ENCODE measurements at places on chromosomes 1 and 21.

DNA sequence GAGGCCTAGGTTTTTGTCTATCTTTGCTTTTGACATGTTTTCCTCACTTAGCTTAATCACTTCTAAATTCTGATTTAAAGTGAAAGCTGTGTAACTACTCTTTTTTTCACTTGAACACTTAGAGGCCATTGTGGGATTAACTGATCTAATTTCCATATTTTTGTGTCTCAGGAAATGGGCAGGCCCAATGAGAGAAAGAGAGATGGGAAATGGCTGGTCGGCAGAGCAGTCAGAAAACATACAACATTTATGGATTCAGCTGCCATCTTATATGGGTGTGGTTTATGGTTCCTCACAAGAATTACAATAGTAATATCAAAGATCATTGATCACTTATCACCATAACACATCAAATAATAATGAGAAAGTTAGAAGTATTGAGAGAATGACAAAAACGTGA is 320.8 kb downstream of the PTPRC start:
- DNase-seq: no peak

DNA sequence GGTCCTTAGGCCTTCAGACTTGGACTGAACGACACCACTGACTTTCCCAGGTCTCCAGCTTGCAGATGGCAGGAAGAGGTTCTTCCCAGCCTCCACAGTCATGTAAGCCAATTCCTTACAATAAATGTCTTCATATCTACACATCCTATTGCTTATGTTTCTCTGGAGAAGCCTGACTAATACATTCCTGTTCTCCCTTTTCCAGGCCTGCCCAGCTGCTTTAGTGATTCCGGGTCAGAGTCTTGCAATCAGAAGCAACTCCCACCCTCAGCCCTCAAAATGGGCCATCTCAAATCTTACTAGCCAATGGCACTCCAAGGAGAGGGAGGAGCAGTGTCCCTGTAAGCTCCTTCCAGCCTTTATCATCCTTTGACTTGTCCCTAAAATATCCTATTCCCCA is 16.4 kb upstream of the CPT2 start:
- DNase-seq: no peak

DNA sequence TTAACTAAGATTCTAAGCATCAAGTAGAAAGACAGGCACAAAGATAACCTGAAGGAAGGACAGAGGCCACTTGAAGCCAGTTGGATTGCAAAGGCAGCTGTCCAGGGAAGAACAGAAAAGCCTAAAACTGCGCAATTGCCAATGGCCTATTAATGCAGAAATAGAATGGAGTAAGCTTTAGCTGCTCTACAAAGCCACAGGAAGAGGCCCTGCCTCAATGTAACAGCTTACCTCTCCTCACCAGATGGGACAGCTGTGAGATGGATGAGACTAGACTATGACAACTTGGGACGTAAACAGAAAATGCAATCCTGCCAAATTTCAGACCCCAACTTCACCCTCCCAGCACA is 176.5 kb downstream of the EIF4G3 start:
- DNase-seq: no peak

DNA sequence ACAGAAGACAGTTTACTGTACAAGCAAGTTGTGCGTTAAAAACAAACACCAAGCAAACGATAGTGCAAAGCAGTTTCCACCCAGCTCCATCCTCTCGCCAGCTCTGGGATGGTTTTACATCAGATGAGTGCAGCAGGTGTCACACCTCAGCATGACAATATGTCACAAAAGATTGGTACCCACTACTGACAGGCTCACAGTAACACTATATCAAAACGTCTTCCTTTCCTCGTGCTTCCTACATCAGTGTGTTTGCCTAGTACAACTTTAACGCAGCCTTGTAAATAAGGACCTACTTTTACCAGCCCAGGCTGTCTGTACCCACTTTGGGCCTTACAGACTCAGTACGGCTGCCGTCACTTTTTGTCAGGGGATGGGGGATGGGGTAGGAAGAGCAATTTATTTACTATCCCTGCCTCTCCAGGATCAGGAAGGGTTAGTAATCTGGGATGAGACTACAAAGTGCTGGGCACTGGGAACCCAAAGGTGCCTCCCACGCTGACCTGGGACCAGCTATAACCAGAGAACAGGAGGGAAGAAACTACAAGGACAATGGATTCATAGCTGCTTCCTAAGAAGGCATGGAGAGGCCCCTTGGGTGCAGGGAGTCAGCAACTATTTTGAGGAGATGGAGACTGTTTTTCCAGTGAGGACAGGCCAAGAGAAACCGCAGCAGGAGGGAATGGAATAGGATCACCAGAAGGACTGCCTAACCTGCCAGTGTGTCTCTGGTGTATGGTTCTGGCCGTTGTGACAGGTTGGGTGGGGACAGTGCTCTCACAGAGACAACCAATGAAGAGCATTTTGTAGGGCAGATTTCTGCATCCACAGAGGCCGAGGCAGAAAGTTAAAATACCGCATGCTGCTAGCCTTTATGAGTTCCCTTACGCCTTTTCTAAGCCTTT is 30.2 kb downstream of the RUNX3 start:
- no peak for DNase-seq

DNA sequence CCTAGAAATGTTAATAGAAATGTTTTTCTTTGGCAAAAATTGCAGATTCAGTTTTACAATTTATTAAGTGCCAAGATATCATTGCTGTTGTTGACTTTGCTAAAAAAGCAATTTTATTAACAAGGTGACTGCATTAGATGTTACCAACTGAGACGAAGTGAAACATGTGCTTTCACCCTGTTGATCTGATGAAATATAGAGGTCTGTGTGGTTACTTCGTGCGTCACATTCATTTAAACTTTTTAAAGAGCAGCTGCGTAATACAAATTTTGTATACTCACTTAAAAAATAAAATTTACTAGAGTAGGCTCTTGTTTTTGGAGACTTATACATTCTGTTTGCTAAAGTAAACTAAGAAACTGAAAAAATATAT is 465.7 kb downstream of the USP25 start:
- DNase-seq: no peak

- no peak for DNase-seq
Measured at GRCh38 chr1:94239051-94239450, 1.7 kb upstream of the ARHGAP29 start.

DNA sequence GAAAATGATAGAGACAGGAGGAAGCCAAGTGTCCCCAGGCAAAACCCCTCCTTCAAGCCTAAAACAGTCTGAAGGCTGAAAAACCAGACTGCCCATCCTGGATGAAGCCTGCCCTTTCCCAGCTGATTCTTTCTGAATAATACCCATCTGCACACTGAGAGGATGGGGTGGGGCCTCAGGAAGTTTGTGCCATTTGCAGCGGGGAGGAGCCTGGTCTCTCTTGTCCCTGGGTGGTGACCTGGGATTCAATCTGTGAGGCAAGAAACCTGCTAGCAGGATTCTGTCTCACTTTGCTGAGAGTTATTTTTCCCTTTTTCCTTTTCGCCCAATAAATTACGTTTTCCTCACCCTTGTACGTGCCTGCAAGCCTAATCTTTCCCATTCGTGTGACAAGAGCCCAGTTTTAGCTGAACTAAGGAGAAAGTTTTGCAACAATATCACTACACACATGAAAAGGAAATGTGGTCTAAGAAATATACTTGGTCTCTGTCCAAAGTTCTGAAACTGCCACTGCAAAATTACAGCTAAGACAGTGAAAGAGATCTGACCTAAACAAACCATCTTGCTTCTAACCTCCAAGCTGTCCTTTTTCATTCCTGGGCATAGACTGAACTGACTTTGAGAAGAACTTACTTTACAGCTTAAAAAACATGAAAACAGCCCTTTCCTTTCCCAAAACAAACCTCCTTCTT is 105.0 kb downstream of the COP1 start:
- DNase-seq: no peak

- no peak for DNase-seq
Measured at GRCh38 chr1:214397497-214397896, 116.5 kb downstream of the SMYD2 start.

- DNase-seq: no peak
Measured at GRCh38 chr1:203138066-203138465, 10.5 kb downstream of the ADORA1 start.

GRCh38 chr1:42941640-42942330 is 16.9 kb downstream of the SLC2A1 start:
- DNase-seq: no peak

GRCh38 chr1:37167479-37167878 is 133.2 kb upstream of the GRIK3 start:
- DNase-seq: no peak

All from stimulated activated CD4-positive, alpha-beta T cell treated with anti-CD3 and anti-CD28 coated beads, Interleukin-1b, Interleukin-23, amount 100 ng/mL, for 4 hours (primary cell).